NCI-H524 (cell line): ENCODE measurements at places on chromosomes 12 and 14.

- DNase-seq, result no peak
Measured at GRCh38 chr12:103505371-103506236, 9.8 kb upstream of the C12orf42 start.

GRCh38 chr14:44854114-44854513 lies 107.6 kb downstream of the KLHL28 start:
- DNase-seq, result no peak

DNA sequence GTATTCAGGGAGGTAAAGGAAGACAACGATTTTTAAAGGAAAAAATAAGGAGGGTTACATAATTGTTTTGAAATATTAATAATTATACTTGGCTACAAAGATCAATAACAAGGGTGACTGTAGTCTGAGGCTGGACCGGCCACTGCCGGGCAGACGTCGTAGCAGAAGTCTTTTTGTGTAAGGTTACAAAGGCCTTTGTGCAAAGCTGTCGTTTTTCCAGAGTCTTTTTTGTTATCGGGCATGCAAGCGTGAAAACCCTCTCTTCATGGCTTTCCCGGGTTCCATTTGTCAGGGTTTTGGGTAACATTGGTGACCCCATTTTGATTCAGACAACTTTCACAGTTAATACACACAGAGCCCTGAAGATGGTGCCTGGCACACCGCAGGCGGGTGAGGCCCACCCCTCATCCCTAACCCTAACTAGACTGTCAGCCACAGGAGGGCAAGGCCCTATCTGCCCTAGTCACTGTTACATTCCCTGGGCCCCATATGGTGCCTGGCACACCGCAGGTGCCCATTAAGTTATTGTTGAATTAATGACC lies 31.3 kb downstream of the RILPL1 start:
- DNase-seq, result no peak

DNA sequence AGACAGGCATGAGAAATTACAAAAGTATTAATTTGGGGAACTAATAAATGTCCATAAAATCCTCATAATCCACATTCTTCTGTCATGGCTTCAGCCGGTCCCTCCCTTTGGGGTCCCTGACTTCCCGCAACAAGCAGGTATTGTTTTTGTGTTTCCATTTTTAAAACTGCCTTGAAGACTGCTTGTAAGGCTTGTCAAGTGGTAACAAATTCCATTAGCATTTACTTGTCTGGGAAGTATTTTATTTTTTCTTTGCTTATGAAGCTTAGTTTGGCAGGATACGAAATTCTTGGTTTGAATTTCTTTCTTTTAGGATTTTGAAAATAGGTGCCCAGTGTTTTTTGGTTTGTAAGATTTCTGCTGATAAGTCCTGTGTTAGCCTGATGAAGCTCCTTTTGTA lies 65.3 kb upstream of the LRFN5 start:
- DNase-seq, result no peak

DNA sequence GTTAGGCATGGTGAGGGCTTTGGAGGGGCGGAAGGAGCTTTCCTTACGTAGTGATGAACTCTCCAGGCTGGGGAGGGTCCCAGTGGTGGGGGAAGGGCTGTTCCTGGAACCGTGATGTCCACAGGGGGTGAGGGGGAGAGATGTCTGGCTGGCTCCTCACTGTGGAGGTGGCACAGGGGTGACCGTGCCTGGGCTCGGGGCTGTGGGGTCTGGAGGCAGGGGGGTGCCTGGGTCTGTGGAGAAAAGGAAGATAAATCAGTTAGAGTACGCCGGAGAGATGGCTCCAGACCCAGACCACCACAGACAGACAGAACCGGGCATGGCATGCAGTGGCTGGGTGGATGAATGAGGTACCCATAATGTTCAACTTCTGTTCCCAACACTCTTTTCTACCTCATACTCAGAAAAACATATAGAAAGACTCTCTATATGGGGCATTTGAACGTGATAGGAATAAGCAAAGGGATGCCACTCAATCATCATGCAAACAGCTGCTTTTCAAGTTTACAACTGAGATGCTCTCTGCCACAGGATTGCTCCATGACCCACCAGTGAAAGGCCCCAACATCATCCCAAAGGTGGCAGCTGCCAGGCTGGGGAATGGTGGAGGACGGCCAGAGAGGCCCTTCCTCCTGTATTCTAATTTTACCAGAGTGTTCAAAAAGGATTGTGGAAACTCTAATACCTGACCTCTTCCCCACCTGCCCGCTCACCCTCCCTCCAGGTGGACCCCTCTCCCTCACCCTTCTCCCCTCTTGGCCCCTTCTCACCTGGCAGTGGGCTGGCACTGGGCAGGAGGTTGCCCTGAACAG lies 5.6 kb downstream of the MYL6 start:
- DNase-seq, result no peak

- DNase-seq, result no peak
Measured at GRCh38 chr12:580813-581212, 82.4 kb downstream of the NINJ2 start.

DNA sequence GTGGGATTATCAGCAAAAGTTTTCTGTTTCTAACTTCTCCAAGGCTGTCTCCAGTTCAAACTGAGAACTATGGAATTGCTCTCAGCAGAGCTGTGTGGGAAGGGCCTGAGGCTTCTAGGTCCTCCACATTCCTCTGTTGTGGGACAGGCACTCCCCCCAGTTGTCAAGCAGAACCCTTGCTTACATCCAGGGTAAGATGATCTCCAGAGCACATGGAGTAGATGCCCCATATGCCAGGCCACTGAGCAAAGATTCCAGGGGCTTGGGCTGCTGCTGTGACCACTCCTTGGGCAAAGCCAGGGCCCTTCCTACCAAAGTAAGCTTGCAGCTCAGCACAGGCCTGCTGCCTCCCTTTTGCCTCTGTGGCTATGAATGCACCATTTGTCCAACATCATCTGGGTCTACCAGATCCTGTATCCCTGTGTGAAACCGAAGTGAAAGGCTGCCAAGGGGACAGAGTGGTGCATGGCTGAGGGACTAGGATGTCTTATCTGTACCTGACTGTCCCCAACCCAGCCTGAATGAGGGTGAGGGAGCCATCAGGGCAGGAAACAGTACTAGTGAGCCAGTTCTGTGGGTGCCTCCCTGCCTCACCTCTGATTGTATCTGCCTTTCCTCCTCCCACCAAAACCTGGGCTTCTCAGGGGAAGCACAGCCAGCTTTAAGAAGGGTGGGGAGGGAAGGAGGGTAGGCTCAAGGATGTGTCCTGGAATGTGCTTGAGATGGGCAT lies 13.1 kb upstream of the ESPL1 start:
- no peak for DNase-seq

GRCh38 chr12:64791036-64791435 lies 31.8 kb upstream of the GNS start:
- DNase-seq, result no peak

- DNase-seq, result no peak
Measured at GRCh38 chr12:6780573-6780972, 8.3 kb downstream of the LAG3 start.

- DNase-seq, result no peak
Measured at GRCh38 chr12:47725091-47725772, at the start of gene ENDOU. Gene ENDOU (minus strand): TSS chr12:47725490. CDS start chr12:47725413, 77 bp downstream.

GRCh38 chr14:44944107-44944506 lies 17.6 kb downstream of the KLHL28 start:
- DNase-seq, result no peak

GRCh38 chr12:125983784-125984500 lies 918.7 kb downstream of the AACS start:
- peak; percentile 64 for DNase-seq

GRCh38 chr14:22502007-22502406 lies 87.0 kb downstream of the DAD1 start:
- DNase-seq, result no peak

- DNase-seq, result peak; percentile 6
Measured at GRCh38 chr14:30610787-30611343, 11.3 kb upstream of the SCFD1 start.

DNA sequence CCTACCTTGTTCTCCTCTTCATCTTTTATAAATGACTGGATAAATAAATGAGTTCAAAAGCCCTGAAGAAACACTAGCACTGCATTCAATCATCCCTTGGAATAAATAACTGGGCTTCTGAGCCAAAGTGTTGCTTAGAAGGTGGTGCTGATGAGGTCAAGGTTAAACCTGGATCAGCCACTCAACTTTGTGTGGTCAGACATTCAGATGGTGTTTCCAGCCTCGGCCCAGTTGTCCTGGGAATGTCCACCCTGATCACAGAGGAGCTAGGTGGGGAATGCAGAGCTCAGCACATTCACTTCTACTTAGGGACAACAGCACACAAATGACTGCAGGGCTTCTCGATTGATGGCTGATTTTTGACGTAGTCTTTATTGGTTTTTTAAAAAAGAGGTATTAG lies 88.7 kb downstream of the SLC8A3 start:
- DNase-seq, result no peak

DNA sequence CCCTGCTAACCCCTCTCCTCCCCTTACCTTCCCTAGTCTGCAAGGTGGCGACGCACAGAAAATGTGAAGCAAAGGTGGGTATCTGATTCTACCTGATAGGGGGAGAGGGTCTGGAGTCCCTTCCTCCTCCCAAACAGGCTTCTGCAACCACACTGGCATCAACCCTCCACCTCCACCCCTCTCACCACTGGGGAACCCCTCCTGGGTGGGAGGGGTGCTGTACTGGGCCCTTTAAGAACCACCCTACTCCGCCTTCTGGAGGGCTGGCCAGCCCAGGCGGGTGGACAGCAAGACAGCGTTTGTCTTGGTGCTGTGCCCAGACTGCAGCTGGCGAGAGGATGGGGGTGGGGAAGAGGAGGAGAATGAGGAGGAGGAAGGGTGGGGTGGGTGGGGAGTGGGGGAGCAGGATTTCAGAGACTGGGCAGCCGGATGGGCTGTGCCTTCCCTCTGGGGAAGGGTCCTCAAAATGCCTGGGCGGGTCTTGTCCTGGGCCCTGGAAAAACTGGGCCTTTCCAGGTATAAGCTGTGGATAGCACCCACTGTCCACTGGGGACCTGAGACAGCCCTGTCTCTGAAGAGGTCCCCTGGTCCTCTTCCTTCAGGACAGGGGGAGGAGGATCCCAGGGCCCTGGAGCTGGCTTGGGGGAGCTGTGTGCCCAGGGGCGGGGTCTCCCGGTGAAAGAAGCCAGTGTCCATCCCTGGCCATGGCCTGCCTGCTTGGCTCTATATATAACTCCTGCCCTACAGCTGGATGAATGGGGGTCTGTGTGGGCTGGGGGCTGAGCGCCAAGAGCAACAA lies 2.8 kb downstream of the TNS2 start:
- DNase-seq, result no peak

DNA sequence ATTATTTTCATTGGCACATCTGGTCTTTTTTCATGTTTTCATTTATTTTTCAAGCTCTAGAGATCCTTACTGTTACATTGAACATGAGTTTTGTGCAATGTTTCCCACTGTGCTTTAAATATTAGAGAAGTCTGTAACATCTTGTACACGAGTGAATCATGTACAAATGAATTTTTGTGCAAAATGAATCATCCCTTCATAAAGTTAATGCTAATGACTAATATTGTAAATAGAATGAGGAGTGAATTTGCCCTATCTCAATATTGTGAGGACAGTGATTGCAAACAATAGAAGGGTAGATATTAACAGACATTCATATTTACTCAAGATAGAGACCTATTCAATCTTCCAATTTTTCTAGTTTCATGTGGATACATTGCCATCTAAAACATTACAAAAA lies 463.3 kb upstream of the FOXG1 start:
- no peak for DNase-seq

- DNase-seq, result no peak
Measured at GRCh38 chr12:28227251-28227650, 37.0 kb downstream of the CCDC91 start.

DNA sequence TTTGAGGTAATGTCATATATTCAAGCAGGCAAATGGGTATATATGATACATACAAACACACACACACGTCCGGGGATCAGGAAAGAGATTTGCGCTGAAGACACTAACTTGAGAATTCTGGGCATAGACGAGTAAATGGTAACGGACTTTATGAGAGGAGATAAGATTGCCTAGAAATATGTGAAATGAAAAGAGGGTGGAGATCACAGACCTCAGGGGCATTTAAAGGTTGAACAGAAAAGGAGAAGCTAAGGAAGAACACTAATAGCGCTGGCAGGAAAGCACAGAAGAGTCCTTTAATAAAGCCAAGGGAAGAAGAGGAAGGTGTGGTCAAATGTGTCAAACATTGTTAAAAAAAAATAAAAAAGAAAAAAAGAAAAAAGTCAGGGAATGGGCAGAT lies 13.1 kb downstream of the CRY1 start:
- no peak for DNase-seq

DNA sequence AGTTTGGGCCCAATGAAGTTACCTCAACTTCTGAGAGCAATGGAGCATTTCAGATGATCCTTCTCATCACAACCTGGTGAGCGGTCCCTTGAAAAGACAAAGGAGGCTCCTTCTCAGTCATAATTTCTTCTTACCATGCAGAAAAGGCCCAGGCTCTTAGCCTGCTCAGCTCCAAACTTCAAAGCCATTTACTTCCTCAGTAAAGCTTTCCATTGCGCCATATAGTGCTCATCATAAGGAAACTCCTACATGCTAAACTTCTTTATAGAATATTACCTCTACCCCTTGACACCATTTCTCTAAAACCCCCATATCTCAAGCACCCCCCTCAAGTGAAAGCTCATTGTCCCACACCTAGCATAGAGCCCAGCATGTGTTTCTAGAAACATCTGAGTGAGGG lies 127.1 kb downstream of the GTF2A1 start:
- no peak for DNase-seq

DNA sequence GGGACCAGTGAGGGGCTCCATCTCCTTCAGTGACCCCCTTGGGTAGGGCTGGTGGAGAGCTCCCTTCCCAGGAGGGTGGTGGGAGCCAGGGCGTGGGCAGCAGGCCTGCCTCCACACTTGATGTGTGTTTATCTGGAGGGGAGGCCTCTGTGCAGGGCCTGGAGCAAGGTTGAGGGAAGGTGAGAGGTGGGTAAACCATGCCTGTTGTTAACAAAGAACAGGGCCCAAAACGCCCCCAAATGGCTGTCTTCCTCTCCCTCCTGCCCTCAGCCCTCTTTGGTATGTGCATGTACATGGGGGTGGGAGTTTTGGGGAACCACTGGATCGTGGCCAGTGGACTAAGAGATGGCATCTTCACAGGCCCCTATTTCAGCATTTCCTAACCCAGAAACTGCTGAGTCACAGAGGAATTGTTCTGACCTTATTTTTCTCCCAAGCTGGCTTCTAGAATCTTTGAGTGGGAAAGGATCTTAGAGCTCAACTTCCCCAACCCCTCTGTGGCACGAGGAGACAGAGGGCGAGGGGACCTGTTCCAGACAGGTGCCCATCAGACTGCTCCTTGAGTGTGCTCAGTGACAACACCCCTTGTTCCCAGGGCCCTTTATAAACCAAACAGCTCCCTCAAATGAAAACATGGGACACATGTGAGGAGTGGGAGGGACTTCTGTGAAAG lies 3.6 kb downstream of the SLC48A1 start:
- DNase-seq, result no peak

- no peak for DNase-seq
Measured at GRCh38 chr12:102050660-102051430, 10.9 kb downstream of the WASHC3 start.

DNA sequence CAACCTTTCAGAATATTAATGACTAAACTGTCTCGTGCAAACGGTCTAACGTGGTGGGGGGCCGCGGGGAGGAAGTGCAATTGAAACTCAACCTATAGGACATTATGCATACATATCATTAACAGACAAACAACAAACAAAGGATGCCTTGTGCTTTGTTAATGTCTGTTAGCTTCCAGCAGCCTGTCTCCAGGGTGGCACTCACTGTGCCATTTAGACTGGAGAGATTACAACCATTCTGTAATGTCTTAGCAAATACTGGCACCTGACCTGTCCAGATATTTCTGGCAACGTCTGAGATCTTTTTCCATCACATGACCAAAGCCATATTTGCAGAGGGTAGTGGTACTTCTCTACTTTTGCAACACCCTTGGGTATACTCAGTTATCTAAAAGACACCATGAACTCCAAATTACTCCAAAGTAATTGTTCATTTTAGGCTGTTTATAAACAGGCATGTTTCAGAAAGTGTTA lies 11.6 kb downstream of the BHLHE41 start:
- no peak for DNase-seq
